ENCODE measurements at places on chromosomes 2 and 18.

DNA sequence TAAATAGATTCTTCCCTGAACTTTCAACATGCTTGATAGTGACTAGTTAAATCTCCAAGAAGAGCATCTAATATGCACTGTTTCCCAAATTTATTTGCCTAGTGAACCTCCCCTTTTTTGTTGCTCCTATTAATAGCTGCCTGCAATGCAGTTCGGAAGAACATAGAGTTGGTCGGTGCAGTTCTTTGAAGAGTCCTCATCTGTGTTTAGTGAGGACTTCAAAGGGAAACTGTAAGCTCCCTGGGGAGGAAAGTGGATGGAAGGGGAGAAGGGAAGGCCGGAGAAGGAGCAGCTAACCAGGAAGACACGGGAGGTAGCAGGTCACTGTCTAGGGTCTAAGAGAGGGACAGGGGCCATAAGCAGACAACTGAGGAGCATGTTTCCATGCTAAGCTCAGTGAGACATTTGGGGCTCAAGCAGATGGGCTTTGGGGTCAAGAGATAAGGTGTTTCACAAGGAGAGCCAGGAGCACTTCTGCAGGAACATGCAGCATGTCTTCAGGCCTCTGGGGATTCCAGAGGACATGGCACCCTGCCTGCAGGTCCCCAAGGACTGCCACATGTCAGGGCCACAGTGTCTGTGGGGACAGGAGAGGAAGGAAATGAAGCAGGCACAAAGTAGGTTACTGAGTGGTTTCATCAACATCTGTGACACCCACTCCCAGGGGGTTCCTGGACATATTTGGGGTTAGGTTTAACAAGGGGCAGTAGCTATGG, 48.7 kb upstream of the ANXA4 start:
- ATAC-seq: peak; percentile 38

DNA sequence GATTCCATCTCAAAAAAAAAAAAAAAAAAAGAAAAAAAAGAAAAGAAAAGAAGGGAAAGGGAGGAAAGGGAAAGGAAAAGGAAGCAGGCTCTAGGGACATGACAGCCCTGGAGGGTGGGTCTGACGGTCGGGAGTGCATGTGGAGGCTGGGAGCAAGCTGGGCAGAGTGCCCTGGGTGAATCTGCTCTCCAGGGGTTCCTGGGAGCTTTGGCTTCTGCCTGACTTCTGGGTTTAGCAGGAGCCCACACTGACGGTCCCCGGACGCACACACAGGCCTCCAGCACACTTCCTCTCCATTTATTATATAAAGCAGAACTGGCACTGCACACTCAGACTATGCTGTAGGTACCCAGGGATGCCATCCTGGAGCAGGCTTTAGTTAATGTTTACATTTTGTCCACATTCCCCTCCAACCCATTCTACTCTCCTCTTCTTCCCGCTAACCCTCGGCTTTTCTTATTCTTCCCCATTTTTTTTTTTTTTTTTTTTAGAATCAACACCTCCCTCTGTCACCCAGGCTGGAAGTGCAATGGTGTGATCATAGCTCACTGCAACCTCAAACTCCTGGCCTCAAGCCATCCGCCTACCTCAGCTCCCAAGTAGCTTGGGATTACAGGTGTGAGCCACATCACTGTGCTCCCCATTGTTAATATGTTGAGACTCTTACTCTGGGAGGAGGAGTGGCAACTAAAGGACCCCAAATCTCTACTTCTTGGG, 151.1 kb upstream of the SLC1A4 start:
- no peak for ATAC-seq

DNA sequence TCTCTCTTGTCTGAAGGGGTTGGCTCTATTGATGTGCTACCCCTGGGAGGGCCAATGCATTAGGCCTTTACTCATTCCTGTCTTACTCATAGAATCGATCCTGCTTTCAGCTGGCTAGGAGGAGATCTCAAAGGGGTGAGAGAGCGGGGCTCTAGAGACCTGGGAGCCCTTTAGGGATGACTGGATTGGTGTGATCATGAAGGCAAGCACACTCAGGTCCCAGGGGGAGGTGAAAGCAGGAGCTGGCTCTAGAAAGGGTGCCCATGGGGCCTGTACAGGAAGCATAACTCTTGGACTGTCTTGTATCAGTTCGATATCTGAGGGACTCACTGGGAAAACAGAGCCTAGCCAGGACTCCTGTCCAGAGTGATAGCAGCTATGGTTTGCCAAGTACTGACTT, 47.8 kb downstream of the INPP4A start:
- ATAC-seq: peak; percentile 56

GRCh38 chr2:88057437-88057844, 1.9 kb upstream of the KRCC1 start:
- ATAC-seq: no peak

- ATAC-seq: peak; percentile 51
Observed at GRCh38 chr2:38658613-38659012, 7.3 kb upstream of the GALM start.

GRCh38 chr18:46319783-46320182, 215.6 kb downstream of the HAUS1 start:
- ATAC-seq: peak; percentile 60

GRCh38 chr2:185374878-185375277, 363.7 kb upstream of the FSIP2 start:
- ATAC-seq: no peak

DNA sequence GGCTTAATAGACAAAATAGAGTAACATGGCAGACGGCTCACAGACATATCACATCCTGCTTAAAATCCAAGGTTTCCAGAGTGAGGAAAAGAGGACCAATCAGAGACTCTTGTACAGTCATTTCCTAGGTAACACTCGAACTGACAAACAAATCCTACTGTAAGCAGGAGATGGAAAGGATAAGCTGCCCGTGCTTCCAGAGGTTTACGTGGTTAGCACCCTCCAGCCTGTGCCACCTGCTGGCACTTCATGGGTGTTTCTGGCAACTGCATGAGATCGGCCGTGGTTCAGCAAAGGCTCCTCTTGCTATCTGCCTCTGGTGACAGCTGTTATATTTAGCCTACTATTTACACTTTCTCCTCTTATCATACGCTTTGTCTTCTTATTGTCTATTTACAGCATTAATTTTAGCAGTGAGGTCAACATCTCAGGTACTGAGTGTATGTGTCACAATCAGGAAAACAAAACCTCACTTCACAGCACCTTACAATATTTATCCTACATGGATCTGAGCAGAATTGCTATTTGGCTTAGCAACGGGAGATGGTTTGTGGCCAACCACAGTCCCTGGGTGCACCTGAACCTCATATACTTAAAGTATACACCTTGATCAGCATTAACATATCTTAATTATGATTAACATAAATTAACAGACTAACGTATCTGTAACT, 226.9 kb downstream of the TMEM163 start:
- no peak for ATAC-seq

GRCh38 chr2:197358931-197359330, 48.4 kb upstream of the ANKRD44 start:
- peak; percentile 61 for ATAC-seq

DNA sequence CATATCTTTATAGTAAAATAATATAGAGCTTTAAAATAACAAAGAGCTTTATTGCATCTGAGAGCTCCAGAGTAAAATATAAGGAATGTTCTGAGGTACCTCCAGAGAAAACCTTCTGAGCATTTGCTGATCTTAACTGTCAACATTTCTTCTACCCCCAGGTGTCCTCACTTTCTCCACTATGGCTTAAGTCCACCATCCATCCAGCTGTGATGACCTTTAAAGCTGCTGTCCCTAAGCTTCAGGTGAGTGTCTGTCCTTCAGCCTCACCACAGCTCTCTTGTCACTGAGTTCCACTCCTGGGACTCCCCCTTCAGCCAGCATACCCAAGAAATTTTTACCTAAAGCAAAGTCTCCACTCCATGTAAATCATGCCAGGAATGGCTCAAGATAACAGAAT, 137.9 kb downstream of the MYO5B start:
- ATAC-seq: no peak

All from activated T-helper 17 cell treated with anti-CD3 and anti-CD28 coated beads, Interleukin-2, amount 50 U/mL, for 72 hours (primary cell).